Endothelial cell (in vitro differentiated cells): ENCODE measurements at places on chromosomes 2 and 18.

DNA sequence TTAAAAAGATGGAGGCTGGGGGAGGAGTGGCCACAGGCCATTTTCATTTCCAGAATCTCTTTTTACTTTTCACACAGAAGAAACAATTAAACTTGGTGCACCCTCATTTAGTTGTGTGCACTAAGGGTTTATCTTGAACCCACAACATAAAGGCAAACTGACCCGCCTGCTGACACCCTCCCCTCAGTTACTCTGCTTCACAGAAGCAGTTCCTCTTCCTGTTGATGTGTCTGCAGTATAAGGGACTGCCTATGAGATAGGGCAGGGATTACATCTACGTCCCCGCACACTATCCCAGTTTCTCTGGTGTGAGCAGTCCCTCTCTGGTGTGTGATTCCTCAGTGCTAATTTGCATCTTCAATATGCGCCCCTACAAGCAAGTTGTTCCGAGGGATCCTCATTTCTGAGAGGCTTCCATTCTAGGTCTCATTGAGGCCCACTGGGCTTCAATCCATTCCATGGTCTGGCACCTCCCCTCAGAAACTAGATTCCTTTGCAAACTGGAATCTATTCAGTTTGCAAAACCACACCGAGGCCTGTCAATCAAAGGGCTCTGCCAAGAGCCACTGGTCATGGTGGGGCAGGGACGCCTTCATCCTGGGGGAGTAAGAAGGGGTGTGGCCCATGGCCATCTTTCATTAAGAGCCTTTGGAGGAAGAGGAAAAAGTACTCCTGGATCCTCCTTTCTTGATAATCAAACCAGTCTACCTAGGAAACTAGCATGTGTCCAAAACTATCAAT, 12.3 kb downstream of the CREG2 start:
- no peak for DNase-seq

DNA sequence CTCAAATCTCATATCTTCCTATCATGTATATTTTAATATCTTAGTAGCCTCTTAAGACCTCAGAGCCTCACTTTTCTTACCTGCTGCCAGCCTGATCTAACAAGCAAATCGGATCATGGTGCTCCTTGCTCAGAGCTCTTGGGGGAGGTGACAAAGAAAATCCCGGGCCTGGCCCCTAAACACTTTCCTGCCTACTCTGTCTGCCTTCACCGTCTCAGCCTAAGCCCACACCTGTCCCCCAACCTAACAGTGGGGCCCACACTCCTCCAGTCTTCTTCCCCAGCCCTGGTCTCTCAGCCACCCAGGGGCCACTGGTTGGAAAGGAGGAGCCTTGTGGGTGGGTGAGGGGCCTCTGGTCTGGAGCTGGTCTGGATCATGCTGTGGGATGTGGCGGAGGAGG, 207.3 kb downstream of the HAUS1 start:
- DNase-seq = no peak

DNA sequence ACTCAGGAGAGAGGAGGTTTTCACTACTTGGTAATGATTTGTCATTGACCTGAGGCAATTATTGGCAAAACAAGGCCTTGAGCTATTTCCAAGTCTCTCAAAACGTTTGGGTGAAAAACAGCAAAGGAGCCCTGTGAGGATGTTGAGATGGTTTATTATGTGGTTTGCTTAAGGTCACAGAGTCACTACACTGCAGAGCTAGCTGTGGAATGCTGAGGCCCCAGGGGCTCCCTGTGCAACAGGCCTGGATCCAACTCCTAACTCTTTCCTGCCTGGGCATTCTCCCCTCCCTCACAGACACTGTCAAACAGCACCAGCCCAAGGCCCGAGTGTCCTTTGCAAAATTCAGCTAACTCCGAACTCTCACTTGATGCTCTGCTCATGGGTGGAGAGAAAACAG, 754.6 kb upstream of the SOX11 start:
- no peak for DNase-seq

DNA sequence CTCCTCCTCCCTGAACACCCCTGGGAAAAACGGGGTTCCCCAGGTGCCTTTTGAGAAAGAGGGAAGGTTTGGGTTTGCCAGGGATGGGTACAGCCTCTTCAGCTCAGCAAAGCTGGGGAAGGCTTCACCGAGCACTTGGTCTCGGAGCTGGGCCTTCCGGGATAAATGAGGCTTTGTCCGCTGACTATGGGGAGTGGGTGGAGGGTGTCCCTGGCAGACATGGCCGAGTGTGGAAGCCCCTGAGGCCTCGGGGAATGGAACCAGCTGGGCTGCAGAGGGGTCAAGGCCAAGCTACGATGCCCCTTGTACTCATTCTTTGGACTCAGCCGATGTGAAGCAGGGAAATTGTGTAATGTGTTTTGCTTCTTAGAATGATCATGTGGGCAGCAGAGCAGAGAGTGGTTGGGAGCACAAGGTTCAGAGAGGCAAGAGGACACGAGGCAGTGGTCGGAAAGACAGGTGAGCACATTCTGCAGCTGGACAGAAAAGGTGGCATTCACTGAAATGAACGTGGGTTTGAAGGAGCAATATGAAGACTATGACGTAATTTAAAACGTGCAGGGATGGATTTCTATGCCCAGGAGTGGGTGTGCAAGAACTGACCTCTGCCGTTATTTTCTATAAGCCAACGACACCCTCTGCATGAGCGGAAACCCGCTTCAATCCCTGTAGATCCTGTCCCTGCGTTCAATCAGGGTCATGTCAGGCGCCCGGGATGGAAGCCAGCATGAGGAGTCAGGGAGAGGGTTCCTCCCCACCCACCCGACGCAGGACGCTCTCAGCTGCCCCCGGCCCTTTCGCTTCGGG, 142.6 kb downstream of the PXDN start:
- DNase-seq = no peak

- DNase-seq = no peak
Observed at GRCh38 chr2:215636816-215637215, 200.9 kb upstream of the FN1 start.

DNA sequence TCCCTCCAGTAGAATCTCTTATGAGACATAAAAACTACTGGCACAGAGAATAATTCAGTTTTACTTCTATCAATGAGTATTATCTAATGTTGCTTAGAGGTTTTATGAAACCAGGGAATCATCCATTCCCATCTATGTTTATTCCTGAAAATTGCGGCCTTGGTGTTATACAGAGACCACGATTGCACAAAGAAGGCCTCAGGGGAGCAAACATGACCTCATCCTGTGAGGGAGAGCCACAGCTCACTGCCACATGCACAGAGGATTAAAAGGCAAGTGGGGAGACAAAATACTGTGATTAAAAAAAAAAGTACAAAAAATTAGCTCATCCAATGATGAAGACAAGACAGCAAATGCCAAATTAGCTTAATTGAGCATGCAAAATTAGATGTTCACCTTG, 111.8 kb upstream of the SLC35G4 start:
- no peak for DNase-seq

DNA sequence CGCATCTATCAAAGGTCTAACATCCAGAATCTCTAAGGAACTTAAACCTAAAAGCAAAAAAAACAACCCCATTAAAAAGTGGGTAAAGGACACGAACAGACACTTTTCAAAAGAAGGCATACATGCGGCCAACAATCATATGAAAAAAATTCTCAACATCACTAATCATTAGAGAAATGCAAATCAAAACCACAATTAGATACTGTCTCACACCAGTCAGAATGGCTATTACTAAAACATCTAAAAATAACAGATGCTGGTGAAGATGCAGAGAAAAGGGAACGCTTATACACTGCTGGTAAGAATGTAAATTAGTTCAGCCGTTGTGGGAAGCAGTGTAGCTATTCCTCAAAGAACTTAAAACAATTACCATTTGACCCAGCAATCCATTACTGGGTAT, 38.0 kb downstream of the PPP3R1 start:
- no peak for DNase-seq

DNA sequence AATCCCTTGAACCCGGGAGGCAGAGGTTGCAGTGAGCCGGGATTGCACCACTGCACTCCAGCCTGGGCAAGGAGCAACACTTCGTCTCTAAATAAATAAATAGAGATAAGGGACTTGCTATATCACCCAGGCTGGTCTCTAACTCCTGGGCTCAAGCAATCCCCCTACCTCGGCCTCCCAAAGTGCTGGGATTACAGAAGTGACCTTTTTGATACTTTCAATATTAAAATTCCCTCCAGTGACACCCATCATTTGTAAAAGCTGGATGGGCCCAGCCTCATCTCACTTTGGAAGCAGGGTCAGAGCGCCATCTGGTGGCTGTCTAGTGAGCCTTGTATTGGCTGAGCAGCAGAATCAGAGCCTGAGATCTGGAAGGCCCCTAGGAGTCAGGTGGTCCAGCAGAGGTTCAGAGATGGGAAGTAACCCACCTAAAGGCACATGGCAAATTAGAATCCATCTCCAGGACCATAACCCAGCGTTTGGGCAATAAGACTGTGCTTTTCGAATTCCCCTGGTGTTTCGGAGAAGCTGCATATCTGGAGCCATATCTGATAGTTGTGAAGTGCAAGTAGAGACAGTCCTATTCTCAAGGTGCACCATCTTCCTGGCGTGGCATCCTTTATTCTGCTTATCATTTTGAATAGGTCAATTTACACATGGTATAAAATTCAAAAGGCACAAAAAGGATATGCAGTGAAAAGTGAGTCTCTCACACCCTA, 18.3 kb upstream of the SLC35F6 start:
- DNase-seq = peak; percentile 87

GRCh38 chr2:238874330-238875050, 26.6 kb downstream of the TWIST2 start:
- no peak for DNase-seq

GRCh38 chr2:69576880-69577279, 66.7 kb downstream of the AAK1 start:
- DNase-seq = no peak

DNA sequence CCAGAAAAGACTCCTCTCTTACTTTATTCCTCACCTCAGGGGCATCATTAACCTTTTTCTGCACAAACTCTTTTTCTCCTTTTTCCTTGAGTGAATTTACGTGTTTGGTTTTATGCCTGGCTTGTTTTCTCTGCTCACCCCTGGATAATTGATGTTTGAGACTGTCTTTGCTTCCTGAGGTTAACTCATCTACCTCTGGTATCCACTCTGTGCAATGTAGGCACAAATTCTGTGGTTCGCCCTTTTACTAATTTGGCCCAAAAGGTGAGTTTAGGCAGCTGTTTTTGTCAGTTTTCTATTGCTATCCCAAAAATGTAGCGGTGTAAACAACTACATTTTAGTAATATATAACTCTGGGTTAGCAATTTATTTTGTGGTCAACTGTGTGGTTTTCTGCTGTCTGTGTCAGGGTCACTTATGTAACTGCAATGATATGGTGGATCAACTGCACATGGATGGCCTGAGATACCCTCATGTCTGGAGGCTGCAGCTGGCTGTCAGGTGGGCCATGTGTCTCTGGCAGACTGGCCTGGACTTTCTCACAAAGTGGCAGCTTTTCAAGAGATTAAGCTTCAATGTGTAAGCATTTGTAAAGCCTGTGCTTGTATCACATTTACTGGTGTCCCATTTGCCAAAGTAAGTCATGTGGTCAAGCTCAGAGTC, 329.7 kb downstream of the FSIP2 start:
- no peak for DNase-seq

- no peak for DNase-seq
Observed at GRCh38 chr18:23266717-23267446, 131.6 kb downstream of the CABLES1 start.

- DNase-seq = no peak
Observed at GRCh38 chr2:8441986-8442385, 239.9 kb upstream of the ID2 start.

GRCh38 chr2:43569921-43570320, 25.9 kb downstream of the THADA start:
- no peak for DNase-seq

DNA sequence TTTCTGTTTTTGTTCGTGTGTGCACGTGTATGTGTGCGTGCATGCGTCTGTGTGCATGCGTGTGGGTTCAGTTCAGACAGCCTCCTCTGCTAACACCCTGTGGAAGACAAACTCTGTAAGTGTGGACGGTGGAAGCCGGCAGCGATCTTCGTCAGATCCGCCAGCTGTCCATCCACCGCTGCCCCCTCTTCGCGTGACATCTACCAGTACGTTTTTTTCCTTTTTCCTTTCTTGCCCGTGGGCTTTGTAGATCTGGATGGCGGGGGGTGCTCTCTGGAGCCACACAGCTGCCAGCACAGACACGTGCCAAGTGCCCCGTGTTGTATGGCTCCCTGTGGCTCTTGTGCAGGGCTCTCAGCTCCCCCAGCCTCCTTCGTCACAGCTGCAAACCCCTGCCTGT, 32.3 kb downstream of the ITGB1BP1 start:
- DNase-seq = no peak

DNA sequence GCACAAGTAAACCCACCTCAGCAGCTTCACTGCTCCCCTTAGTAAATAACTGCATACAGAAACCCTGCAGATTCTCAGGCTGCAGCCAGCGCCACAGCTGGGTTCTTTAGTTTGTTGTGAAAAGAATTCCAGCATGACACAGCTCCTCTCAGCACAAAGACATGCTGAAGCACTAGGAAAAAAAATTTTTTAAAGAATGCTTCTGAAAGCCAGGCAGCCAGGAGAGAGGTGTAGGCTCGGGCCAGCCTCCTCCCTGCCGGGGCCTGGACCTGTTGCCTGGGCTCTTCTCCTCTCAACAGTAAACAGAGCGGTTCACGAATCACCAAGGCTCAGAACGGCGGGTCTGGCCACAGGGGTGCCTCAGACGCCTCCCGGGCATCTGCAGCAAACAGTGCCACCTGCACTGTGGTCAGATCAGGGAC, 95.7 kb upstream of the POU3F3 start:
- DNase-seq = no peak

DNA sequence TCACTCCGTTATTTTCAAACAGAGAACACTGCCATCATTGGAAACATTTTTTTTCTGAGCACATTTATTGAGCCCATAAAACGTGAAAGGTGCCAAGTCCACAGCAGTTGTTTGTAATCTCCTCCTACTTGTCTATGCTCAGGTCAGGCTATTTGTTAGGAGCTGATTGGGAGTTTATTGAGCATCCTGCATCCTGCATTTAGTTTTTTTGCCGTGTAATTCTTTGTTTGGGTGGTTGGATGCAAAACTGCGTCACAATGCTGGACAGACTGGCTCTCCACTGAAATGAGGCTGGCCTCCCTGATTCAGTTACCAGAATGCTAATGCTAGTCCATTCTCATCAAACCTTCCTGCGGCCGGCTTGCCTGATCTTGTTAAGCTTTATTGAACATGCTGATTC, 71.4 kb downstream of the RAPGEF4 start:
- DNase-seq = no peak

DNA sequence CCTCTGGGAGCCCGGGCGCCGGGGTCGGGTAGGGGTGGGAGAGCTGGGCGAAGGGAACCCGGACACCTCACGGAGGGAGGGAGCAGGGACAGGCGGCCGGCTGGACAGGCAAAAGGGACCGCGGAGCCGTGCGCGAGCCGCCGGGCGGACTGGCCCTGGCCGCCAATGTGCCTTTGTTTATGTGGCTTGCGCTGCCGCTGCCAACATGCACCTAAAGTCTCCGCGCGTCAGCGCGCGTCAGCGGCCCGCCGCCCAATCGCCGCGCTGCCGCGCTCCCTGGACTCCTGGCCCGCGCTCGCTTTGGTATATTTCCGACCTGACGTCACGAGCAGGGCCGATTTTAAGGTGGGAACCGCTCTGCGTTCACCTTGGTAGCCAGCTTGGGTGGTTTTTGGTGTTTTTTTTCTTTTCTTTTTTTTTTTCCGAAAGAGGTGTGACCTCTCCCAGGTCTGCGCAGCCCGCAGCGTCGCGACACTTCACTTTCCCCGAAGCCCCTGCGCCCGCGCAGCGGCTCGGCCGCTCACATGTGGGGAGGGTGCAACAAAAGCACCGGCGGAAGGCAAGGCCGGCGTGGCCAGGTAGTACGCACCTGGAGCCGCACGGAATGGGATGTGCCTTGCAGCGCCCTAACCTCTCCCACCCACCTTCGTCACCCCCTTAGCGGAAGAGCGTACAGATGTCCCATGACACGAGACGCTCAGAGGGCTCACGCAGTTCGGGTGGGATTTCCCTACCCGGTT, at the start of gene NR4A2:
NR4A2 (minus strand) TSS at position 188 of the 740 bp plus-strand sequence. CDS start 2,535 bp downstream, outside the sequence.
- peak; percentile 82 for DNase-seq
